Suppressor macrophage treated with lipopolysaccharide for 4 hours (primary cell): ENCODE measurements at places on chromosomes 12 and 14.

- DNase-seq, result no peak
Observed at GRCh38 chr12:116381744-116382685, 104.5 kb upstream of the MED13L start.

- DNase-seq, result peak; percentile 23
Observed at GRCh38 chr12:22670762-22671161, 45.8 kb downstream of the ETNK1 start.

DNA sequence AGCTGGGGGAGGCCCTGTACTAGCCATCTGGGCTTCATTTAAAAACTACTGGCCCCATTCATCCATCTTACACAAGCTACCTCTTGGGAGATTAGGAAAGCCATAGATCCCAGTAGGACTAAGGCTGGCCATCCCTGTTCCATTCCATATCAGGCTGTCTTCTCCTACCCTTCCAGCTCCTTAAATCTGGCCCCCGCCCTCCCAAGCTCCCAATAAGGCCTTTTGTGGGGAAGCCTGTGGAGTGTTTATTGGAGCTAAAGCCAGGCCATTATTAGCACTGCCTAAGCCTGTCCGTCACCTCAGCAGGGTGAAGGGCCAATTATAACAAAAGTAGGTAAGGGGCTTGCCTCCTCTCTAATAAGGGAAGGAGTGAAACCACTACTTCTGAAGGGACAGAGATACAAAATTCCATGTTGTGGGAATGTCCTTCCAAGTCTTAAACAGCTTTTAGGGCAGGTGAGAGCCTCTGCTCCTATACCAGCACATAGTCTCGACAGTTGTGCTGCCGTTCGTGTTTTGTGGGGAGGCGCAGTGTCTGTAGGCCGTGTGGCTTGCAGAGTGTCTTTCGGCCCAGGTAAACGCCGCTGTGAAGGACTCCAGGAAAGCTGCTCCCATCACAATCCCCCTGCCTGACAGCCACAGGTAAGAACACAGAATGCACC lies 3.7 kb downstream of the MYL6 start:
- no peak for DNase-seq

DNA sequence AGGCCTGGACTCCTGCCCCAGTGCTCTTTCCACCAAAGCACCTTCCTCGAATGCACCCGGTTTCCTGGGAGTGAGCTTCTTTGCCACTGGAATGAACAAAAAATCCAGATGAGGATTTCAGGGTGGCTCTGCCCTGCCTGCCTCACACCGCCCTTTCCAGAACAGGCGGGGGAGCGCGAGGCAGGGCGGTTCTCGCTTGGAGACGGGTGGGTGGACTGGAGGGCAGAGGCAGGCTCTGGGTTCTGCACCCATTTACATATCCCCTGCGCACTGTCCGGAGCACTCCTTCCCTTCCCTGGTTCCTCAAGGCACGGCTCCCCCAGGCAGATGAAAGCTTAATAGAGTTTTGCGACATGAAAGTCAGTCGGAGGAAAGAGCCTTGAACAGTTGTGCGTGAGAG lies 69.7 kb upstream of the DLK1 start:
- no peak for DNase-seq
